ENCODE measurements at places on chromosomes 4 and X.

DNA sequence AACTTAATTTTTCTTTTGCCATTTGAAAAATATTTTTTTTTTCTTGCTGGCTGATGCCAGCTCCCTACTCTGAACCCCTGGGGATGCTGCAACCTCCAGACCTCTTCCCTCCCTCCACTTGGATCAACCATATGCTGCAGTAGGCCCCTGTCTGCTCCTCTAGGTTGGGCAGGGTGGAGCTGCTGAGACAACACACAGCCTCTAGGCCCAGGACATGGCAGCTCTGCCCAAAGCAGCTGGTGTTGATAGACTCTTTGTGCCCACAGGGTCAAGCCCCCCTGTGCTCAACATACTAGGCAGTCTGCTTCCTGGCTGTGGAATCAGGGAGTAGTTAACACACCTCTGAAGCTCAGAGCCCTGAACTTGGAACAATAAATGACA, 19.9 kb upstream of the CLNK start:
- no peak for DNase-seq

DNA sequence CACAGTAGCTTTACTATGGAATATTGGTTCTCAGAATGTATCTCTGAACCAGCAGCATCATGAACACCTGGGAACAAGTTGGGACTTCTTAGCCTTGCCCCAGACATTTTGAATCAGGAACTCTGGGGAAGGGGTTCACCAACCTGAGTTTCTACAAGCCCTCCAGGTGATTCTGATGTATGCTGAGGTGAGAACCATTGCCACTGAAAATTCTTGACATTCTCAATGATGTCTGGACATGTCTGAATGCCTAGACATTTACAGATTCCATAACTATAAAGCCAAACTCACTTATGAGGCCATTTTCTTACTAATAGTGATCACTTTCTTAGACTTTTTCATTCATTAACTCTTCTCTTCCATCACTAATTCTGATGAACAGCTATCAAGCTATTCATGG, 389.4 kb upstream of the FTHL17 start:
- DNase-seq, result no peak

GRCh38 chr4:87092389-87093141, 127.9 kb downstream of the KLHL8 start:
- no peak for DNase-seq

GRCh38 chr4:4422856-4423499, 36.1 kb downstream of the NSG1 start:
- no peak for DNase-seq

DNA sequence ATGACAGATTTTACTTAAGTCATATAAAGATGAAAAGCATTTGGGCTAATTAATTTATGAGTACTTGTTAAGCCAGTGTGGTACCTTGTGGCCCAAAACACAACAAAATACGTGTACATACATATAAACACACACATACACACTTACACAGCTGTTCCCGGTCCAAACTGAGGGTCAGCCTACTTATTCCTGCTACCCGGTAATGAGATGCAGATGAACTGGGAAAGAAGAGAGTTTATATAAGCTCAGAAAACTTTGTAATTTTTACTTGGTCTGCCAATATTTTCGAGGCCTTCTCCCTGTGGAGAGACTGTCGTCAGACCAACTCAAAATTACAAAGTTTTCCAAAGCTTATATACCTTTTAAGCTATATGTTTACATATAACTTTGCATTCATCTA, 25.8 kb upstream of the PBDC1 start:
- DNase-seq, result no peak

GRCh38 chr4:118814891-118815290, 21.0 kb downstream of the SEC24D start:
- no peak for DNase-seq

- peak; percentile 3 for DNase-seq
These were observed 11.0 kb downstream of the ARHGAP36 start for GRCh38 chrX:131068945-131069719.

- DNase-seq, result peak; percentile 47
These were observed 130.8 kb downstream of the ENOX2 start for GRCh38 chrX:130772105-130772775.

DNA sequence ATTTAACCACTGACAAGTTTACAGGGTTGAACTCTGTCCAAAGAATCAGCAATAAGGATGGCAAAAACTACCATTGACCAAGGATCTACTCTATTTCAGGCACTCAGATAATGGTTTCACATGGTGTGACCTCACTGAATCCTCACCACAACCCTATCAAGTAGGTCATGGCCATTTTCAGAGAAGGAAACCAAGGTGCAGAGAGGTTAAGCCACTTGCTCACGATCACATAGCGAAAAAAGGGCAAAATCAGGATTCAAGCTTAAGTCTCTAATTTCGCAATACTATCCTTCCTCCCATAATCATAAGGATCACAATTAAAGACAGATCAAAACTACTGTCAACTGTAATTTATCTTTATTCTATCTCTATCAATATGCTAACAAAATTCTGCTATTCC, 191.0 kb upstream of the AFF2 start:
- no peak for DNase-seq

DNA sequence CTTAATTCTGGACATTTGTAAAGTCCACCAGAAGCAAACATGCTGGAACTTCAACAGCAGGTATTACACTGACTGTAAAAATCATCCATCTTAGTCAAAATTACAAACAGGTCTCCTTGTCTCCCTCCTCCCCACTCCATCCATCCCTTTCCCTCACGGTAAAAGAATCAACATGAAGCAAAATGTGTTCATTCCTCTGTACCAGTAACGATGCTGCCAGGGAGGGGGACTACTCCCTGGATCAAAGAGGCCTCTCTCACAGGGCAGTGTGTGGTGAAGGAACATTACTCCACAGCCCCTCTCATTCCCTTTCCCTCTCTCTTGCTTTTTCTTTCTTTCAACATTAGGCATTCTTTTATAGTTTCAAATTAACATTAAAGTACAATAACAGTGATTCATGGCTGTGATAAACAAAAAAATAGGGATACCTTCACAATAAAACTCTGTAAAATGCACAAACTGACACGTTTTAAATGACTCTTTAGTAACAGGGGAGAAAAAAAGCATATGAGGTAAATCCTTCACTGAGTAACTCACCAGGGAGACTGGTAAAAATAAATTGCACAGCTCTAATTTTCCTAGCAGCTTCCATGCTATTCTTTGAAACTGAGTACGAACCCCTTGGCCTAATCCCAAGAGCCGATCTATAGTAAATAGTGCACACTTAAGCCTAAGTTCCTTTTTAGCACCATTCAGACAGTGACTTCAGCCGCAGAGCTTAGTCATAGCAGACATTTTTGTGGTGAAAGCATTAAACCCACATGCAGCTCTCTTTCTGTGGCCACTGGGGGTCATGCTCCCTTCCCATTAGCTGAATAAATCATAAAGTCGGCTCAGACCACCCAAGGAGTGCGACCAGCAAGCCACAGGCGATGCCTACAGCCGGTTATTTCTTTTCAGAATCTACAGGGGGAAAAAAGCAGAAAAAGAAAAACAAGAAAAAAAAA, 215.6 kb upstream of the GYPA start:
- no peak for DNase-seq

DNA sequence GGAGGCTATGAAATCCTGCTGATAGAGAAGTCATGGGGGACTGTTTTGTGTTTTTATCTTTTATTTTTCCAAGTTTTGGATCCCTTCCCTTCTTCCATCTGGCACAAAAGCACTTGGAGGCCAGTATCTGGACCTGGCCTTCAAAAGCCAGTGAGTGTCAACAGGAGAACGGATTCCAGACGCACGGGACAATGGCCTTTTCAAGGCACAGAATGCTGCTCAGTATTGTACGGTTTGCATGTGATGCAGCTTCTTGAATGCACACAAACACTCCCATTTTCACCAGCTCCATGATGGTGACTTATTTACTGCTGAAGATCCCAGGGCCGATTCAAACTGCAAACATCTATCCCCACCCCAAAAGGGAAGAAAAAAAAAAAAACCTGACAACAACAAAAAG, 145.4 kb downstream of the CPEB2 start:
- DNase-seq, result no peak

DNA sequence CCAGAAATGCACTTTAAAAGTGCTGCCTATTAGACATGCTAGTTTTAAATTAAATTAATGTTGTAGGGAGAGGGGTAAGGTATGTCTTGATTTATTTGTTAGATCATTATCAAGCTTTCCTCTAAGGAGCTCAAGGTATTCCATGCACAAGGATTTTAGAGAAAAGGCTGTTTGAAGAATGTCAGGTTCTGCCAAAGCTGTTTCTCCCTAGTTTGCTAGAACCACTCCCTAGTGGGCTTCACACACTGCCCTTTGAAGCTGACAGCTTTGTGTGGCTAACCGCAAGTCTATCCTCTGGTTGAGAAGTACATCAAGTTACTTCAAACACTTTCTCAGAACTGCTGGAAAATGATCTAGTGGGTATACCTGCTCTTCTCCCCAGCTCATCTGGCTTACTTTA, 32.3 kb downstream of the RASL11B start:
- DNase-seq, result no peak

GRCh38 chr4:73139991-73140390, 70.5 kb upstream of the COX18 start:
- no peak for DNase-seq

DNA sequence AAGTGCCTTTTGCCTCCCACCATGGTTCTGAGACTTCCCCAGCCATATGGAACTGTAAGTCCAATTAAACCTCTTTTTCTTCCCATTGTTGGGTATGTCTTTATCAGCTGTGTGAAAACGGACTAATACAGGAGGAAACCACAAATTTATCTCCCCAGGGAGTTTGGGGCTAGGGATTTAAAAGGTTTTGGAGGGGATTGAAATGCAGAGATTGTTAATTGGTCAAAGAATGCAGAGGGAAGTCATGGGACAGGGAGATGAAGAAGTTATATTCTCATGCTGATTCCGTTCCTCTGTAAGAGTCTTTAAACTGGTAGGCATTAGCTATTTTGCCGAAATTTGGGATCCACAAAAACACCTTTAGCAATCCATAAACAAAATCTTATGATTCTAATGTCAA, 57.9 kb downstream of the TKTL2 start:
- DNase-seq, result no peak

DNA sequence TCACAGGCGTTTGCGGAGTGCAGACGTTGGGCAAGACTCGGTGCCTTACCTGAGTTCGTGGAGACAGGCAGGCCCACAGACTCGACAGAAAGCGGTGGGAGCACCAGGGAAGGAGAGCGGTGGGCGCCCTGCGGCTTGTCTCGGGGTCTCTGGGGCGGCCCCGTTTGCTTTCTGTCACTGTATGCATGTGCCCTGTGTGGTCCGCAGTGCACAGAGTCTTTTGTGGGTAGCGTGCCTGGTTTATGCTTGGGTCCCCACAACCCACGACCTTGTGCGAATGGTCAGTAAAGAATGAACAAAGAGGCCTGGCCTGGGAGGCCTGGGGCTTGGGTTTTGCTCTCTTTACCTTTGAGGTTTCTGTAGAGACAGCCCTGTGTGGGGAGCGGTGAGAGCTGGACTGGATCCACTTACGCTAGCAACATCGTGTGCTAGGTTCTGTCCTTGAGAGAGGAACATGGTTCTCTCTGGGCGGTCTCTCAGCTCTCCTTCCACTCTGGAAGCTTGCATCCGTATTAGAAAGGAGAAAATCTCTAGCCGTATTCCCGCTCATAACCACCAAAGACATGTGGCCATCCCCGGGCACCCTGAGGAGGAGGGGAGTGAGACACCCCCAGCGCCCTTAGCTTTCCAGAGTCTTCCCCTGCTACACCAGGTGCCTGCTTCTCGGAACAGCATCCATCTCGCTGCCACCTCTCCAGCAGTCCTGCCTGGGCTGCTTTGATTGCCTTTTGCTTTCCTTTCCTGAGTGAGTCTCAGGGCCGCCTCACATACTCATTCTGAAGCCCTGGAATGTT, 1.2 kb downstream of the TADA2B start:
- DNase-seq, result no peak

DNA sequence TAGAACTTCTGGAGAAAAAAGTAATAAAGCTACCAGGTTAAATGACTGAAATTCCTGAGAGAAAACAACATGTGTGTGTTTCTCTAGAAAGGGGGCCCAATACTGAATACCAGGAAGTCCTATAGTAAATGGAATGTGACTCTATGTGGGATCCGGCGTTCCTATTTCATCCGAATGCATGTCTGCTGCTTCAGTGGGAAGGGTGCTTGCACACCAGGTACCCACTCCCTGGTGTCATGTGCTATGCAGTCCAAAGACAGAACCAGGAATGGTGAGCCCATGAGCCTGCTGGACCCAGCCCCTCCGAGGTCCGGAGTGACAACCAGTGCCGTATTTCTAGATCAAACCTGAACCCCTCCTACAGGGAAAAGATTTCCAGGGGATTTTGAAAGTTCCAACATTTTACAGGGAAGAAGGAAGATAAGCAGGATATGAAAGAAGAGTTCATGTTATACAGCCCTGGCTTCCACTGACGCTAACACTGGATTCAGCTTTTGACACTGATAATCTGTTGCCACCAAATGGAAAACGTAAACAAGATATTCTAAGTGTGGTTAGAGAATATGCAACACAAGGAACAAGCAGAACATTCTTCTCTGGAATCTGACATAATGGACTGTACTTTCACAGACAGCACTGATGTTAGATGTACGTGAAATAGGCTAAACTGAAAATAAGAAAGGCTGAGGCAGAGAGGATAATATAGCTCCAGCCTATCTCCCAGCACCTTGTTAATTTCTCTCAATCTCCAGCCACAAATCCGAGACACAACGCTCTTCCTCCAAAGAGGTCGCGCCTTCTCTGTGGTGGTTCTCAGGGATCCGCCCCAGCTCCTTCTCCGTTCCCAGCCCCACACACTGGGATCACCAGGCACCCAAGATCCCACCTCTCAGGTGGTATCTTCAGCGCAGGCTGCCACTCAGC, 725 bp upstream of the CXCL1 start:
- no peak for DNase-seq

GRCh38 chr4:87122252-87122651, 98.2 kb downstream of the KLHL8 start:
- DNase-seq, result no peak

- no peak for DNase-seq
These were observed 5.5 kb upstream of the PAK3 start for GRCh38 chrX:111090458-111090857.

GRCh38 chrX:73964579-73964978, 339.4 kb upstream of the ZCCHC13 start:
- no peak for DNase-seq

GRCh38 chr4:121697564-121697963, 784 bp upstream of the ANXA5 start:
- peak; percentile 0 for DNase-seq
